ENCODE measurements at places on chromosomes 16 and 17. TPM values are rescaled to one million over a fixed set of nuclear protein-coding genes. Genes with fewer than 3 reads are reported as not detected.

KRT23 gene
- total RNA-seq = 0.39 TPM

EVPL gene
- total RNA-seq = 0.11 TPM

ARL6IP1 gene
- 261 TPM for total RNA-seq

PRCD gene
- total RNA-seq = 3.0 TPM

GNGT2 gene
- total RNA-seq = not detected

KLHL10 gene
- total RNA-seq = 0.13 TPM

KRT25 gene
- not detected for total RNA-seq

KCNJ2 gene
- 2.3 TPM for total RNA-seq

HOXB2 gene
- 0.97 TPM for total RNA-seq

CDH8 gene
- total RNA-seq = not detected

COX6A2 gene
- total RNA-seq = not detected

TEKT1 gene
- not detected for total RNA-seq

ACE gene
- 0.91 TPM for total RNA-seq

SHISA9 gene
- total RNA-seq = 0.11 TPM

C16orf96 gene
- total RNA-seq = 0.13 TPM

CA4 gene
- total RNA-seq = not detected

HID1 gene
- 0.32 TPM for total RNA-seq

RAB11FIP3 gene
- total RNA-seq = 24.6 TPM

RAB26 gene
- 0.86 TPM for total RNA-seq

TRAPPC2L gene
- total RNA-seq = 50.2 TPM

PIRT gene
- not detected for total RNA-seq

TBC1D3L gene
- 4.6 TPM for total RNA-seq

TMEM238L gene
- not detected for total RNA-seq

NPIPB8 gene
- total RNA-seq = under 0.01 TPM

Measured in articular chondrocyte of knee joint (primary cell).